ENCODE measurements at places on chromosomes 4 and X. TPM values are rescaled to one million over a fixed set of nuclear protein-coding genes. Genes with fewer than 3 reads are reported as not detected.

The HDX gene
- 0.47 TPM for total RNA-seq

The STPG2 gene
- 0.28 TPM for total RNA-seq

The INTS12 gene
- 17.8 TPM for total RNA-seq

The PCDH18 gene
- not detected for total RNA-seq

The HAND2 gene
- total RNA-seq, result not detected

The CLIC2 gene
- 0.89 TPM for total RNA-seq

GRCh38 chr4:68461790-68462189, 14.5 kb downstream of the TMPRSS11E start:
- no peak for DNase-seq

- DNase-seq, result no peak
Observed at GRCh38 chrX:153933748-153934147, 1.1 kb downstream of the NAA10 start.

GRCh38 chrX:72308566-72309296, 3.0 kb upstream of the CITED1 start:
- DNase-seq, result no peak

- no peak for DNase-seq
Observed at GRCh38 chr4:7193030-7193958, 956 bp downstream of the SORCS2 start.

- DNase-seq, result no peak
Observed at GRCh38 chrX:151713849-151714248, 2.0 kb upstream of the FATE1 start.

- no peak for DNase-seq
Observed at GRCh38 chrX:127030016-127030748, 210.7 kb downstream of the PRR32 start.

DNA sequence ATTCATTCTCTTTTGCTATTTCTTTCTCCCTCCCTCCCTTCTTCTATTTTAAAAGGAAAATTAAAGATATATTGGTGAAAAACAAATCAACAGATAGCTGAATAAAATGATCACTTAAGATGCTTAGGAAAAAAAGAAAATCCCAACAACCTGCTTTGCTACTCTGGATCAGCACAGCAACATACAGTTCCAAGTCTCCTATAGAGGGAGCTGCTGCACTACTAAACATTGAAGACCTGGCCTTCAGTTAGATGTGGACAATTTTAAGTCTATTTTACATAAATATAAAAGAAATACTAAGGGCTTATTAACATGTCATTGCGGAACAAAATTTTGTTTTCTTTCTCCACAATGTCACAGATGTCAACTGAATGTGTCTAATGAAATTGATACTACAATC, 226.4 kb downstream of the MAGEB5 start:
- DNase-seq, result no peak

- no peak for DNase-seq
Observed at GRCh38 chrX:77622233-77622632, 163.8 kb downstream of the ATRX start.

GRCh38 chr4:122705547-122706117, 26.9 kb upstream of the BBS12 start:
- DNase-seq, result no peak

GRCh38 chrX:150873616-150874015, 24.9 kb downstream of the CD99L2 start:
- no peak for DNase-seq

GRCh38 chr4:168063031-168063430, 29.3 kb upstream of the ANXA10 start:
- DNase-seq, result no peak

DNA sequence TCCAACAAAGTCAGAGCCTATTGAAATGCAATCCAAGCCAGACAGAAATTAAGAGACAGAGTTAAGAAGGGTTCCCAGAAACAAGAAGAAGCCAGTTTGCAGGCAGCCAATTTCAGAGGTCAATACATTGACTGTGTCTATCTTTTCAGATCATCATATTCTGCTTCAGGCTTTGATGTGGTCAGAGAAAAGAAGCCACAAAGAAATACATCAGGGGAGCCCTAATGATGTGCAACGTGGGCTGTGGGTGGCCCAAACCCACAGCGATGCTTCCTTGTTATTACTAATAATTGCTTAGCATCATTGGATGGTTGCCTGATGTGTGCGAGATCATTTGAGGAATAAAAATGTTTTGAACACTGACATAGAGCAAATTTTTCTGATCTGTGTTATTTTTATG, 99.0 kb upstream of the DUSP21 start:
- DNase-seq, result no peak

- DNase-seq, result no peak
Observed at GRCh38 chr4:148481636-148482035, 39.4 kb upstream of the NR3C2 start.

DNA sequence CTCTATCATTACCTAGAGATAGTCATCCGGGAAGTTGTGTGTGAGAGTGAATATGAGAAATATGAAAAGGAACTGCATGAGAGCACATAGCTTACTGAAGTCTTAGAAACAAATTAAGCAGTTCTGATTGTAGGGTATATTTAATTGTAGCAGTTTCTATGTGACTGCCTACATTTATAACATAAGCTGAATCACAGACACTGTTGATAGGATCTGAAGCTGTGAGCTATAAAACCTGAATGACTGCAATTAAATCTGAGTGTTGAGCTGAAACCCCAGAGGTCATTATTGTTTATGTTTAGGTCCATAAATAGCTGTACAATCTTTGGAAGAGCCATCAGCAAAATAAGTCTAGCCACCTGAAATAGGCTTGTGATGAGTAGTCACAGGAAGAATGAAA, 210.1 kb upstream of the CXCL13 start:
- no peak for DNase-seq

- DNase-seq, result no peak
Observed at GRCh38 chr4:147513091-147513490, 32.2 kb downstream of the EDNRA start.

DNA sequence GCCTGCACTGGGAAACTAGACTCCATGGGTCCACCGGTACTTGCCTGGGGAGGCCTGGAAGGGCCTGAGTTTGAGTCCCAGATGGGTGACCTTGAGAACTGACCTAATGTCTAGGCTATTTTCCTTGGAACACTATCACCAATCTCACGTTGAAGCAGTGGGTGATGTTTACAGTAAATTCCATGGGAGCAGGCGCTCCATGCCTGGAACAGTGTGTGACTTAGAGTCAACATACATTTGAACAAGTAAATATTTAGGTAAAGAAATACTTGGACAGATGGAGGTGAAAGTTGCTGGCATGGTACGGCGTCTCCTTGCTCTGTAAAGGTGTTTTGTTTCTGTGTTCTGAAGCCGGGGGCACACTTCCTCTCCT, 47.5 kb downstream of the TBC1D14 start:
- no peak for DNase-seq

- DNase-seq, result no peak
Observed at GRCh38 chrX:12488771-12489170, 302.4 kb upstream of the PRPS2 start.

DNA sequence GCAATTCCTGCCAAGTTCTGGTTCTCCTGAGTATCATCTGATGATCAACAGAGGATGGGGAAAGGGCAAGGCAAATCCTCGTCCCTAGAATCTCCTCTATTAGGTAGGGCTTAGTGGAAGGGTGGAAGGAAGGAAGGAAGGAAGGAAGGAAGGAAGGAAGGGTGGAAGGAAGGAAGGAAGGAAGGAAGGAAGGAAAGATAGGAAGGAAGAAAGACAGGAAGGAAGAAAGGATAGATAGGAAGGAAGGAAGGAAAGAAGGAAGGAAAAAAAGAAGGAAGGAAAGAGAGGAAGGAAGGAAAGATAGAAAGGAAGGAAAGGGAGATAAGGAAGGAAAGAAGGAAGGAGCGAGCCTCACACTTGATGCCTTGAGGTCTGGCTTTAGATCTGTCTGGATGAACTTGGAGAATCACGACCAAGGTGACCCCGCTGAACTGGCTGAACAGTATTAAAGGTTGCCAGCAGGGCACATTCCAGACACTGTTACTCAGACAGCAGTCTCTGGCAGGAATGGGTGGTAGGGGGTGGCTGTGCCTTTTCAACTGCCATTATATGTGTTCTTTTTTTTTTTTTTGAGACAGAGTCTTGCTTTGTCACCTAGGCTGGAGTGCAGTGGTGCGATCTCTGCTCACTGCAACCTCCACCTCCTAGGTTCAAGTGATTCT, 57.1 kb downstream of the MAP7D2 start:
- no peak for DNase-seq
